CD4-positive, alpha-beta memory T cell (primary cell): ENCODE measurements at places on chromosomes 3 and 15. TPM values are rescaled to one million over a fixed set of nuclear protein-coding genes. Genes with fewer than 3 reads are reported as not detected.

DNA sequence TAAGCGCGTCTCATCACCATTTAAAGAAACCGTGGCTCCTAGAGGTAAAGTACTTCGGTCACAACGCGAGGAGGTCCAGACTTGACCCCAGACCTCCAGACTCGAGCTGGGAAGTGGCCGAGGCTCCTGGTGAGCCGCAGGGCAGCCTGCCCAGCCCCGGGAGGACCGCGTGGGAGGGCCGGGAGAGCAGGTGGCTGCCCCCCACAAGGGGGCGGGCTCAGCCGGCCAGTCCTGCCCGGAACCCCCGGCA lies at the start of gene SLC27A2:
Gene SLC27A2, plus strand, starts transcription at position 228 of the 250 bp plus-strand sequence. CDS start 232 bp downstream, outside the sequence.
- DNase-seq, result no peak

DNA sequence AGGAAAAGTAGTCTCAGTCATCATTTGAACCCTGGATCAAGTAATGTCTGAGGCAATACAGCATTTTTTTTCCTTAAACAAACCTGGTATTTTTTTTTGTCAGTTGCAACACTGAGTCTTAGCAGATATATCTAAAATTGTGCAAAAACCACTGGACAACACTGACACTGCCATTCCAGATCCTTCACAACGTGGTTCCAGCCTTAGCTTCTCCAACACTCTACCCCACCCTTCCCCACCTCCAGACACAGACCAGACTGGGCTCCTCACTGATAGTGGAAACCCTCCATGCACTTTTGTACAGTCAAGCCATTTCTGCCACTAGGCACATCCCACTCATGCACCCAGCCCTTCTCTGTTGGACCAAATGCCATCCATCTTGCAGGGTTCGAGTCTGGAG lies 199.6 kb upstream of the CTNNB1 start:
- no peak for DNase-seq

- DNase-seq, result no peak
Measured at GRCh38 chr3:139260793-139261736, 82.8 kb upstream of the MRPS22 start.

Gene GOLGA6D
- not detected for total RNA-seq

Gene TM4SF4
- total RNA-seq, result not detected

Gene EXD1
- not detected for total RNA-seq

DNA sequence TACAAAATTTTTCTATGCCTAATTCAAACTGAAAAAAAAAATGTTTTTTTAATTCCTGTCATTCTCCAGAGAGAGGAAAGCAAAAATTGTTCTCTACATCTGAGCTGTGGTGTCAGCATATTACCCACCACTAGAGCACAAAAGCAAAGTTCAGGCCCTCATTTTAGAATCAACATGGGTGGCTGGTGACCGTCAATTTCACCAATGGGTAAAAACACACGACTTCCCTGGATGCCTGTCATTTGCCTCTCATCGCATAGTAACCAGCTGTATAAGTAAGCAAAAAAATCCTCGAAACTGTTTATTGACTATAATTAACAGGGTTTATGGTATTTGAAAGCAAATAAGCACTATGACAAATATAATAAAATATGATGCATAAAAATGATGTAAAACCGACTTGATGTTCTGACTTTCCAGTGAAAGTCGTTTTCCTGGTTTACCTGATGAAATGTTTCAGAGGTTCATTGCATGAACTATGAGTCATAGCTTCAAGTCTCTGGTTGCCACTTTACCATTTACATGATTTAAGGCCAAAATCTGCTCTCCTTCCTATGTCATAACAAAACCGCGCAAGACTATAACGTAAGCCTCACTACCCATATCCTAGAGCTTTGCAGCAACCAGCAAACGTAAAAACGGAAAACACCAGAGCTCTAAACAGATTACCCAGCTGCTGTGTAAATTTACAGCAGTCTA lies 60.5 kb downstream of the THBS1 start:
- peak; percentile 58 for DNase-seq

Gene ARGFX
- not detected for total RNA-seq

GRCh38 chr3:177279118-177279815 lies 82.0 kb upstream of the TBL1XR1 start:
- DNase-seq, result no peak

DNA sequence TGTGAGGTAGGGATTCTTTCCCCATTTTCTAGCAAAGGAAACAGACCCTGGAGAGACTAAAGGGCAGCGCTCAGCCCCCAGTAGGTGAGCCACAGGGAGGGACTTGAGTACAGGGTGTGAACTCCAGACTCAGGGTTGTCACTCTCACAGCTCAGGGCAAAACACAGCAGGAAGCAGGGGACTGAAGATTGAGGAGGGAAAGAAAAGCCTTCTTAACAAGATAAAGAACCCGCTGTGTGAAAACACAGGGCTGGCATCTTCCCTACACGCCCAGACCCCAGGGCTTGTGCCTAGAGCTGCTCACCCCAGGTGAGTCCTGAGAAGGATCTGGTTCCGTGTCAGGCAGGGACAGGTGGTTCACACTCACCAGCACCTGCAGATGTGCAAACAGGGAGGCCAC lies 59.6 kb downstream of the ABTB1 start:
- no peak for DNase-seq

Gene ZNF197
- 18.4 TPM for total RNA-seq

Gene NXPE3
- 35.7 TPM for total RNA-seq

Gene VIPR1
- total RNA-seq, result 93.6 TPM

DNA sequence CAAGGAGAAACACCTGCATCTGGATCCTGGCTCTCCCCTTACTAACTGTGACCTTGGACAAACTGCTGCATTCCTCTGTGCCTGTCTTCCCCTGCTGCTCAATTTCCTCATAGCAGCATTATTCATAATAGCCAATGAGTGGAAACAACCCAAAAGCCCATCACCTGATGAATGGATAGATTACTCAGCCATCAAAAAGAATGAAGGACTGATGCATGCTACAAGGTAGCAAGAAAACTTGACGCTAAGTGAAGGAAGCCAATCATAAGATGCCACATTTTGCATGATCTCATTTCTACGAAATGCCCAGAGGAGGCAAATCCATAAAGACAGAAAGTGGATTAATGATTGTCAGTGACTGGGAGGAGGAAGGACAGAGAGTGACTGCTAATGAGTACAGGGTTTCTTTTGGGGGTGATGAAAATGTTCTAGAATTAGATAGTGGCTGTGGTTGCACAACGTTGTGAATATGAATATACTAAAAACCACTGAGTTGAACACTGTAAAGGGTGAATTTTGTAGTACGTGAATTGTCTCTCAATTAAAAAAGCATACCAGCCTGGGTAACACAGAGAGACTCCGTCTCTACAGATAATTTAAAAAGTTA lies 11.2 kb downstream of the IGDCC4 start:
- DNase-seq, result no peak

GRCh38 chr15:31390029-31390428 lies 63.4 kb downstream of the KLF13 start:
- no peak for DNase-seq

Gene SLC22A14
- total RNA-seq, result not detected

DNA sequence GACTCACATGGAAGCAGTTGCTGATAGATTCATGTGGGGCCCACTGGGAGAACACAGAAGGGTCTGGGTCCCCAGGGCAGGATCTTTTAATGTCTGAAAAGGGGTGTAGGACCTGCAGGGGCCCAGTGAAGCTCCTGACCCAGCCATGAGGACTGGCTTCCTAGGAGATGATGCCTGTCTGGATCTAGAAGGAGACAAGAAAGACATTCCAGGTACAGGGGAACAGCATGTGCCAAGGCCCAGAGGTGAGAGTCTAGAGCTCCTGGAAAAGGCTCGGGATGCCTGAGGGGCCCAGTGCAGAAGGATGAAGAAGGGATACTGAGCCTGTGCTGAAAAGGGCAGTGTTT lies 4.7 kb upstream of the SEMA3F start:
- DNase-seq, result no peak

Gene SHF
- 5.3 TPM for total RNA-seq

DNA sequence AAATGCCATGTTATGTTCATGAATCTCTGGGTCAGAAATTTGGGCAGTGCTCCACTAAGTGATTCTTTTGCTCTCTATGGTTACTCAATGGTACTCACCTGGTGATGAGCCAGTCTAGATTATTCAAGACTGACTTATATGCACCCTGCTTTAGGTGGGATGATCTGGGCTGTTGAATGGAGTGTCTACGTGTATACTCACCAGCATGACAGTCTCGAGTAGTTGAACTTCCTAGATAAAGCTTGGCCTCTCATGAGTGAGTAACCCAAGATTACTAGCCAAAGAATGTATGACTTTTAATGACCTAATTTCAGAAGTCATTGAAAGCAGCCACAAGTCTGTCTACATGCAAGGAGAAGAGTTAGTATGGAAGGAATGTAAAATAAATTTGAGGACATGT lies 77.5 kb upstream of the CADM2 start:
- no peak for DNase-seq

DNA sequence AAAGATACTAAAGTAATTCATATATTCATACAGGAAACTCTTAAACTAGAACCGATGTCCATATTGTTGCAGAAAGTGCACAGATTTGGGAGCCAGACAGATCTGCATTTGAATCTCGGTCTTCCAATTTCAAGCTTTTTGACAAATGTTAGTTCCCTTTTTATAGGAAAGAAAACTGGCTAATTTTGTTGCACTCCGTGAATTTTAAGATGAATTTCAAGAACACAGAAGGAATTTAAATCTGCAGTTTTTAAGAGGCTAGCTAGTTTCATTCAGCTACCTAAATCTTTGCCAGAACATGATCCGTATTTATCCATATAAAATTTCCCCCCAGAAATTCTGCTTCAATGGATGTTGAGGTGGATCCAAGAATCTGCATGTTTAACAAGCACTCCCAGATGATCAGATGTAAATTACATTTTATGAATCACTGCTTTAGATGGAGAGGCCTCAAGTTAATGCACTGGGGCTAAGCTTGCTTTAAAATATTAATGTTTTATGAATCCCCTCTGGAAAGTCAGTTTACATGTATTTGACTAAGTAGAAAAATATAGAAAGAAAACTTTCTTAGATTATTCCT lies 1296.3 kb upstream of the CADM2 start:
- no peak for DNase-seq

- peak; percentile 100 for DNase-seq
Measured at GRCh38 chr3:14178247-14179113, at the start of the genes LSM3 and XPC. Gene LSM3 (plus strand): TSS chr3:14178817. CDS start chr3:14178861, 44 bp downstream. Gene XPC (minus strand): TSS chr3:14178601. CDS start chr3:14178568, 33 bp downstream.

DNA sequence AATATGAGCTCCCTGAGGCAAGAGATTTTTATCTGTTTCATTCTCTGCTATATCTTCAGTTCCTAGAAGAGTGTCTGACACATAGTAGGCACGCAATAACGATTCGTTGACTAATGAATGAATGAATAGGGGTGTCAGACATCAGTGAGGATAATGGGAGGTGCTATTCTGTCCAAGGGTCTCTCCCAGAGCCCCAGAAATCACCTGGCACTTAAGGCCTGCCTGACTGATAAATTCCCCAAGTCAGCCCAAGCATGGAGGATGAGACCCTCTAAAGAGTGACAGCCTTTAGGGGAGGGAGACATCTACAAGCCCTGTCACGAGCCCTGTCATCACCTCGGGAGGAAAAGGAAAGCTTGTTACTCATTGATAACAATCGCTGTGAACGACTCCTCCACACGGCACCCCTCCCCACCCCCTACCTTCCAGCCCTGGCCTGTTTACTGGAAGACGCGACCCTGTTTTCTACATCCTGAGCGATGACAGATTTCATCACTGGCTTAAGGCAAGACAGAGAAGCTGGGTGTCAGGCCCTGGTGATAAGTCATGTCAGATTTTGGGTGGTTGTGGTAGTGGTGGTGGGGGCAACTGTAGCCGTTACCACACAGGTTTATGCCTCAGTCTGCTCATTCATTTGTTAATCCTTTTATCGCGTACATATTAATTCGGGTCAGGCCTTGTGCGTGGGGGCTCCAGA lies 23.1 kb downstream of the BHLHE40 start:
- DNase-seq, result peak; percentile 41

GRCh38 chr3:58416191-58416590 lies 17.4 kb downstream of the PDHB start:
- DNase-seq, result no peak

Gene SLC6A1
- total RNA-seq, result not detected

- no peak for DNase-seq
Measured at GRCh38 chr3:9721015-9721699, 10.4 kb upstream of the BRPF1 start.

Gene SPINK8
- total RNA-seq, result not detected

DNA sequence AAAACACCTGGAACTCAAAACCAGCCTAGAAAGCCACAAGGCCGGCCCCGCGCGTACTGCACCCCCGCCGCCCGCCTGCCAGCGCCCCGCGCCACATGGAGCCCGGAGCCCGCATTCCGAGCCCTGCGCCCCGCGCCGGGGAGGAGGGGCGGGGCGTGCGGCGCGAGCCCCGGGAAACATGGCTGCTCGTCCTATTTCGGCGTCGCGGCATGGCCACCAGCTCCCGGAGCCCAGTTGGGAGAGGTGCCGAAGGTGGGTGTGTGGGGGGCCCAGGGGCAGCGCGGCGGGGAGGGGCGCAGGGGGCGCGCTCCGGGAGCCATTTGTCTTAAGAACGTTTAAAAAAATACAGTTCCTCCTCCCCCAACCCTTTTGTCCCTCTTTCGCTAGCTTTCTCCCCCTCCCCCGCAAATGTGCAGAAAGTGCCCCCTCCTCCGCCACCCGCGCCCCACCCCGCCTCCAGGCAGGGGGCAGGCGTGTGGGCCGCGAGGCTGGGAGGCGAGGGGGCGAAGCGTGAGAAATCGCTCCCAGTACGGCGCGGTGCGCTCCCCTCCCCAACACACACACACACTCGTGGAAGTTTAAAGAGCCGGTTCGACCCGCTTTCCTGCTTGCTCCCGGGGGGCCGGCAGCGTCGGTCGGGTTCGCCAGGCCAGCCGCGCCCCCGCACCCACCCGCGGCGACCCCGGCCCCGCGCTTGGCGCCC lies 2.5 kb downstream of the ANP32A start:
- DNase-seq, result peak; percentile 70
